ENCODE measurements at places on chromosomes 12 and 14.

DNA sequence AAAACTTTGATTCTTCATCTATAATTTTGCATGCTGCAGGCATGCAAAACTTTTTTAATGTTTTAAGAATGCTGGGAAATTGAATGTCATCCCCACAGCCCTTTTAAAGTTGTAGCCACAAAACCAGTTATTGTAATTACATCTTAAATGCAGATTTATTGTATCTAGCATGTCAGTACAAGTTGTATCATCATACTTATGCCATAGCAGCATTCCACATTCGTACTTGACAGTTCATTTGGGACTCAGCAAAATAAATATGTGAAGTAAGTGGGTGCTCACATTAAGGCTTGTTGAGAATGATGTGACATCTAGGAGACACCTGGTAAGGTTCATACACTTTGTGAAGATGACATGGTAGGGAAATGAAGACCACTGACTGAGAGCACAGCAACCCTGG, 44.0 kb upstream of the GZMB start:
- no peak for DNase-seq

- no peak for DNase-seq
These were observed 11.5 kb downstream of the TECPR2 start for GRCh38 chr14:102374264-102374663.

DNA sequence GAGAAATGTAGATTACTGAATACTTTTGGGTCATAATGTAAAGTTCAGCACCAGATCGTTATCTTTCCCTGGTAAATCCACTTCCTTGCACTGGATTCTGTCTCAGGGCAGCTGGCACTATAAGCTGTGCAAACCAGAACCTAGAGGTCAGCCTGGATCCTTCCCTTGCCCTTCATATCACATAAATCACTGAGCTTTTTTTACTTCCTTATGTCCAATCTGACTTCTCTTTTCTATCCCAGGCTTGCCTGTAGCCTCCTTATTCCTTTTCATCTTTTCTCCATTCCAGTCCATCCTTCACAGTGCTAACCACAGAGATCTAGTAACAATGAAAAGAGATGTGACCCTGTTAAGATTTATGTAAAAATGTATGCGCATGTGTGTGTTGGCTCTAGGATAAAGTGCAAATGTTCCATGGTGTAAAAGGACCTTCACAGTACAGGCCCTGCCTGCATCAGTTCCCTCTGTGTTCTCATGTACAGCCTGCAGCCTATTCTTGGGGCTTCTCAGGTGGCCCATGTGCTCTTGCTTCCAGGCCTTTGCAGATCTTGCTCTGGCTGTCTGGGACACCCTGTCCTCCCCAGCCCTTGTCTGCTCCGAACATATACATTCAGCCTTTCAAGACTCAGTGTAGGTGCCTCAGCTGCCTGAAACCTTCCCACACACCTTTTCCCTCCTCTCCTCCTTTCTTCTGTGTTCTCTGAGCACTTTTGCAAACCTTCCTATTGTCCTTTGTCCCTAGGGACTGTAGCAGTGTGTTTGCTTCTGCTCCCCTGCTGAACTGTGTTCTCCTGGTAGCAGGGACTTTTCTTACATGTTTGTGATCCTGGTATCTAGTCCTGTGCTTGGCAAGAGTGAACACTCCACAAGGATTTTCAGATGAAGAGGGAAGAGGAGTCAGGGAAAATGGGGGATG, 30.0 kb downstream of the PELI2 start:
- DNase-seq: peak; percentile 76

DNA sequence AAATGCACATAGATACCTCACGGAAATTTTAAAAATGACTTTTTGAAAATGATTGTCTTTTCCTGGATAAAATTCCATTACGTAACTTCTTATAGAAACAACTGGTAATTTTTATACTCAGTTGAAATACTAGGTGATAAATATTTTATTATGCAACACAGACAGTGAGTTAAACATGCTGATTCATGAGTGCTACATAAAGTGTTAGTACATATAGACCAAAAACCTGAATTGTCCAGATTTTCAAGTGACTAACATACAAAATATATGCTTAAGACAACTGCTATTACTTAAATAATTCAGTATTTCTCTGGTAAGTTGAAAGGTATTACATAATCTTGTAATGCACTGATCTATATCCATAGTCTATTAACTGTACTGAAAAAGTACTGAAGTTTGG, 11.9 kb downstream of the PTPRO start:
- DNase-seq: no peak

GRCh38 chr12:113278141-113278540, 56.8 kb downstream of the SLC8B1 start:
- DNase-seq: no peak

- peak; percentile 99 for DNase-seq
These were observed 61.8 kb downstream of the GLT1D1 start for GRCh38 chr12:128914908-128915563.

- no peak for DNase-seq
These were observed 556 bp downstream of the PHETA1 start for GRCh38 chr12:111368291-111368787.

DNA sequence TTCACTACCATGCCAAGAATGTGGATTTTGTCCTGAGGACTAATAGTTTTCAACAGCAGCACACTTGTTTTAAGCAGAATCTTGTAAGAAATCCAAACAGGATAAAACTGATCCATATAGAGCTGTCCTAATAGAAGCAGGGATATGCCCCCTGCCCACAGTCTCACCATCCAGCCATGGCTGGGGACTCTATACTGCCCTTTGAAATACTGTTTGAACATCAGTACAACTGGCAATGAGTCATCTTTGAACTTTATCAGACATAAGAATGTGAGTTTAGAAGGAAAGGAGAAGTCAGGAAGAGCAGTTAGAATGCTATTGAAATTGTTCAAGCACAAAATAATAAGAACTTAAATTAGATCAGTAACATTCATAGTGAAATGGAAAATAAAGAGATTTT, 3.8 kb upstream of the C12orf42 start:
- no peak for DNase-seq

All from MV-4-11 (cell line).